ENCODE measurements at places on chromosomes 11 and 22.

DNA sequence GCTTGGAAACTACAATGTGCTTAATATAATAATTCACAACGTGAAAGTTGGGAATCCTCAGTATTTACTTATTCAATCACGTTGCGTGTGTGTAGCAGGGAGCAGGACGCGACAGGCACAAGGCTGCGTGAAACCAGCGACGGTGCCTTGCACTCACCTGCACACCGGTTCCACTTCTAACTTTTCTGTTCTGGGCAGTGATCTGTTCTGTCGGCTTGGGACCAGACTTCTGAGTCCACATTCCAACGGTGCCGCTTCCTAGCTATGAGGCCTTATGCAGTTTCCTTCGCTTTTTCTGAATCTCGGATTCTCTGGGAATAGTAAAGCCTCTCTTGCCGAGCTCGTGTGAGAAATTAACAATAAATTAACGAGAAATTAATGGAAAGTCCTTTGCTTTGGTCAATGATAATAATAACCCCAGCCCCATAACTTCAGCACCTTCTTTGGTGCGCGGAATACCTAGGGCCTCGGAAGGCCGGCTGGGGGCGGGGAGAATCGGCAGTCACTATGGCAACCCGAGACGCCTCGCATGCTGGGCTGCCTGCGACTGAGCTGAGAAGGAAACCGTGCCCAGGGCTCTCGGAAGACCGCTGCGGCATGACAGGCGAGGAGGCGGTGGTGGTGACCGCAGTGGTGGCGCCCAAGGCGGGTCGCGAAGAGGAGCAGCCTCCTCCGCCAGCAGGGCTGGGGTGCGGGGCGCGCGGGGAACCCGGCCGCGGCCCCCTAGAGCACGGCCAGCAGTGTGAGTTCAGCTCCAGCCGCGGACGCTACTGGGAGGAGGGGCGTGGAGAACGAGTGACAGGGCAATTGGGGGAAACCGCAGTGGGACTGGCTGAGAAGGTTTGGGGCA lies at the start of gene C11orf97:
C11orf97 (plus strand) TSS at position 530 of the 850 bp plus-strand sequence; CDS start at position 598, 68 bp downstream.
- peak; percentile 45 for DNase-seq

DNA sequence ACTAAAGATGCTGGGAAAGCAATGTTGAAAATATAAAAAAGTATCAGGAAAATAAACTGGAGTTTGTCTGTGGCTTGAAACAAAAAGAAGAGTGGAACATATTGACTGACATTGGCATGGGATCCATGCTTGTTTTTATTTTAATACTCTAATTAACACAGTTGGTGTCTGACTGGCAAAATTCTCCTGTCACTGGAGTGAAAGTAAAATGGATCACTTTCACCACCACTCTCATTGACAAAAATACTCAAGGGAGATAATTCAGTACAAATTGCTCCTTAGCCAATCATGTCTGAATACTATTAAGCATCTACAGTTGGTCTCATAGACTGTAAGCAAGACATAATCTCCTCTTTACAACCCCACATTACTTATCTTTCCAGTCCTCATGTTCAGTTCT lies 101.8 kb downstream of the DCDC1 start:
- DNase-seq, result no peak

DNA sequence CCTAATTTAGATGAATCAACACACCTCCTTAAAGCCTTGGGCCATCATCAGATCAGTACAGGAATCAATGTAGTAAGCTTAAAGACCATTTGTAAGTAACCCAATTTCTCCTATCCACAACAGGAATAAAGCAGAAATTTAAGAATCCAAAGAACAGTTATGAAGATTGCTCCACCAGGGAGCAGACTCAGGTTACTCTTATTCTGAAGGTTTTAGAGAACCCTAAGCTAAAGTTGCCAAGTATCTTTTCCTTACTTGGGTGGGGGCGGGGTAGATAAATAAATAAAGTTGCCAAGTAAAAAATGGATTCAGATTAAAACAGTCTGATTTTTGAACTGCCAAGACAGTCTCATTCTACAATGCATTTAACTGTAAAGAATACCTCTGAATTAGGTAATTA lies 18.1 kb downstream of the CKAP5 start:
- no peak for DNase-seq

GRCh38 chr11:104798789-104799188 lies 99.5 kb downstream of the CASP12 start:
- DNase-seq, result no peak

DNA sequence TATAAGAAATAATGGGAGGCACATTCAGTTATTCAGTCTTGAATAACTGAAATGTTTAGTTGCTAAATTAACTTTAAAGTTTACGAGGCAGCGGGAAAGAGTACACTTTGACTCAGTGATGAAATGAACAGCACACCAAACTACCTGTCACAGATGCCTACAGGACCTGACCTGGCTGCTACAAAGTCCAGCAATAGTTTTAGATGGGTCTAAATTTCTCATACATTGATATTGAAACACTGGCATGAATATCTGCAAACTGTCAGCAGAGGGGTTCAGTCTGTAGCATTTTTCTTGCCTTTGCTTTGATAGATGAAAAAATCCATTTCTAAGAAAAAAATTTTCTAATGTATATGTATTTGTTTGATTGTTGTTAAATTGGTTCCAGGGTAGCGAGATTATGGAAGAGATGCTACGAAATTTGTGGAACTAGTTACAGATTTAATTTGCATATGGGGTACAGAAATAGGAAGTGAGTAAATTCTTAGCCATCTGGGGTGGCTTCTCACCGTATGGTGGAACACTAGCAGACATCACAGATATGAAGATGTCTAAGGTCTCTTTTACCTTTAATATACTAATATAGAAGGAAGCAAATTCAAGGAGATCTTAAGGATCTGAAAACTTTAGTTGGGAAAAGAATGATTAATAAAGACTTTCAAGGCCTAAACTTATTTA lies 20.8 kb upstream of the GAB2 start:
- no peak for DNase-seq

DNA sequence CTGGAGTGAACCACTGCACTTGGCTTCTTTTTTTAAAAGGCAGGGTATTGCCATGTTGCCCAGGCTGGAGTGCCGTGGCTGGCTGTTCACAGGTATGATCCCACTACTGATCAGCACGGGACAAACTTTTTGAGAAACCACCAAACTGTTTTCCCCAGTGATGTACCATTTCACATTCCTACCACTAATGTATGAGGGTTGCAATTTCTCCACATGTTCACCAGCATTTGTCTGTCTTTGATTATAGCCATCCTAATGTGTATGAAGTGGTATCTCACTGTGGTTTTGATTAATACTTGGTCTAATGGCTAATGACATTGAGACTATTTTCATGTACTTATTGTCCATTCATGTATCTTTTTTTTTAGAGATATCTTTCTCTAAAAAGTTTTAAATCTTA lies 41.5 kb upstream of the EP300 start:
- DNase-seq, result no peak

DNA sequence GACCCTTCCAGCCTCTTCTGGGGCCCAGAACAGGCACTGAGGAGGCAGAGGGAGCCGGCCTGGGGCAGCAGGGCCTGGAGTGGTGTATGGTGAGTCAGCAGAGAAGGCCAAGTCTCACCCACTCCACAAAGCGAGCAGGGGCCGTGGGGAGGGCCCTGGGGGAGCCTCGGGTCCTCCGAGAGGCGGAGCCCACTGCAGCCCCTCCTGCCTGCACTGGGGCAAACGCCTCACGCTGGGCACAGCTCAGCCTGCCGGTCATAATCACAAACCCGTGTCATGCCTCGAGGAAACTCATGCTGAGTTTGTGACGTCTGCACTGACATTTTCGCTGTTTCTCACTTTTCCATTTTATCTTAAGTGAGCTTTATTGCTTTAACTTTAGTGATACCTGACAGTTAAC lies 38.4 kb downstream of the TOLLIP start:
- no peak for DNase-seq

DNA sequence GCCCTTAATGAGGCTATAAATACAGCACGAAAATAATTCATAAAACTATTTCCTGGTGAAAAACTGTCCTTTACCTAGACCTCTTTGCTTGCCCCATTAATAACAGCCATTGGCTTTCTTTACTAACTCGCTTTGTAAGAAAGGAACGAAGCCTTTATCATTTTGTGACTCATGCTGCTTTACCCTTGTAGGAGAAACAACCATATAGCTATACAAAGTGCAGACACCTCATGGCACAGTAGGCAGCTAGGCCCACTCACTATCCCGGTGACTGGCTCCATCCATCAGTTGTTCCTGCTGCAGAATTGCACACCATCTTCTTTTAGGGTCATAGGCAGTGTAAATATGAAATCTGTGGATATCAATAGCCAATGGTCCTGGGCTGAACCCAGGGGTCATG lies 85.8 kb downstream of the LDLRAD3 start:
- no peak for DNase-seq

- no peak for DNase-seq
These were observed 14.2 kb upstream of the EIF3M start for GRCh38 chr11:32569313-32569881.

DNA sequence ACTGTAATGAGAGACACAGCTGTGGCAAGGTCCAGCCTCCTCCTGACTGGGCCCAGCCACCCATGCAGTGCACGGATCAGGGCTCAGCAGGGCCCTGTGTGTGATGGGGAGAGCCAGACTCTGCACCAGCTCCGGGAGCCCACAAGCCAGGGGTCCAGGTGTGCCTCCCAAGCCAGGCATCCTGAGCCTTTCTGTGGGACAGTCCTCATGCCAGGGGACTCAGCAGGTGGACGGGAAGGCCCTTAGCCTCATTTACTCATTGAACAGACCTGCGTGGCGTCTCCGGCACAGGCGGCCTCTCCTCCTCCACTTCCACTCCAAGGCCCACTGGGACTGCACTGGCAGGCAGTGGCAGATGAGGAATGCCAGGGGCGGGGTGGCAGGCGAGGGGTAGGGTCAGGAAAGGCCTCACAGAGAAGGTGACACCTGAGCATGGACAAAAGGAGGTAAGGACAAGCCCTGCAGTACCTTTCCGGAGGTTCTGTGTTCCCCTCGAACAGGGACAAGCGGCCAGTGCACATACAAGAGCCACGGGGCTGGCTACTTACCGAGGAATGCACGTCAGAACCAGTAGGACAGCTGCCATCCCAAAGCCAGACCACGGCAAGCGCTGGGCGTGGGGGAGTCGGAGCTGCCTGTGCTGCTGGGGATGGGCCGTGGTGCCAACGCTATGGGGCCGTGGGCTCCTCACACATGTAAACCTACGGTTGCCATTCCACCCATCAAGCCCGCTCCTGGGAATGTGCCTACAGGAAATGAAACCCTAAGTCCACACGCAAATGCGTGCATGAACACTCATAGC lies 52.7 kb downstream of the IGF2 start:
- peak; percentile 6 for DNase-seq

DNA sequence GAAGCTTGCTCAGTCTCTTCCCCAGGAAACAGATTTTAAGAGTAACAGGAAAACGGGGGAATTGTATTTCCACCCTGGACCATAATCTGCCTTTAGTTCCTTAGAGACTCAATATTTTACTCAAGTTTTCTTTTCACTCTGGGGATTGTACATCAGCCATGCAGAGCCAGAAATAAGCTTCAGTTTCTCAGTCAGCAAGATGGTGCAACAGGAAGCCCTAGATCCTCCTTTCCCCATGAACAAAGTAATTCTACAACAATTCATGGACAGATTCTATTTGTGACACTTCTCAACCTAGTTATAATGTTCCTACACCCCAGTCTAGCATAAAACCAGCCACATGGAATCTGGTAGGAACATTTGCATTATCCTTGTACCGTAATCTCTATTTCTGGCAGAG lies 24.7 kb downstream of the OR8B2 start:
- DNase-seq, result no peak

GRCh38 chr11:92278791-92279433 lies 54.3 kb downstream of the FAT3 start:
- no peak for DNase-seq

DNA sequence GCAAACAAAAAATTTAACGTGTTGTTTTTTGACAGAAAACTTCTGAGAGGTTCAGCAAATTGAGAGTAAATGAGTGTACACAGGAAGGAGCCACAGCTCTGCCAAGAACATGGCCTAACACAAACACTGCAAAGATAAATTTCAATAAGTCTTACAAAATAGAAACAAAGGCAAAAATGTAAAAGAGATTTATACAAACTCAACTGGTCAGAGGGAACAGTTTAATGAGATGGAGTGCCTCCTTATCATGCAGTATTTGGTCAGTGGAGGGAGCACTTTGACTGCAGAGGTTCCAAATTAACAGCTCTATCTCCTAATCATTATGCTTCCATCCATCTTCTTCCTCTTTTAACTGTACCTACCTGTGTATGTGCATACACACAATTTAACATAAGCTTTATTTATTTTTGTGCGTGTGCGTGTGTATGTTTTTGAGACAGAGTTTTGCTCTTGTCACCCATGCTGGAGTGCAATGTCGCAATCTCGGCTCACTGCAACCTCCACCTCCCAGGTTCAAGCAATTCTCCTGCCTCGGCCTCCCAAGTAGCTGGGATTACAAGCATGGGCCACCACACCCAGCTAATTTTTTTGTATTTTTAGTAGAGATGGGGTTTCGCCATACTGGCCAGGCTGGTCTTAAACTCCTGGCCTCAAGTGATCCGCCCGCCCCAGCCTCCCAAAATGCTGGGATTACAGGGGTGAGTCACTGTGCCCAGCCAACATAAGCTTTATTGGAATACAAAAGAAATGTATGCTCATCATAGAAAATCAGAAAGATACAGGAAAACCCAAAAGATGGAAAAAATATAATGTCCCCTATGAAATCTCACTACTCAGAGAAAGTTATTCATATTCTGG lies 111.9 kb downstream of the MRTFA start:
- no peak for DNase-seq

- no peak for DNase-seq
These were observed 446.9 kb upstream of the B3GAT1 start for GRCh38 chr11:134858783-134859480.

DNA sequence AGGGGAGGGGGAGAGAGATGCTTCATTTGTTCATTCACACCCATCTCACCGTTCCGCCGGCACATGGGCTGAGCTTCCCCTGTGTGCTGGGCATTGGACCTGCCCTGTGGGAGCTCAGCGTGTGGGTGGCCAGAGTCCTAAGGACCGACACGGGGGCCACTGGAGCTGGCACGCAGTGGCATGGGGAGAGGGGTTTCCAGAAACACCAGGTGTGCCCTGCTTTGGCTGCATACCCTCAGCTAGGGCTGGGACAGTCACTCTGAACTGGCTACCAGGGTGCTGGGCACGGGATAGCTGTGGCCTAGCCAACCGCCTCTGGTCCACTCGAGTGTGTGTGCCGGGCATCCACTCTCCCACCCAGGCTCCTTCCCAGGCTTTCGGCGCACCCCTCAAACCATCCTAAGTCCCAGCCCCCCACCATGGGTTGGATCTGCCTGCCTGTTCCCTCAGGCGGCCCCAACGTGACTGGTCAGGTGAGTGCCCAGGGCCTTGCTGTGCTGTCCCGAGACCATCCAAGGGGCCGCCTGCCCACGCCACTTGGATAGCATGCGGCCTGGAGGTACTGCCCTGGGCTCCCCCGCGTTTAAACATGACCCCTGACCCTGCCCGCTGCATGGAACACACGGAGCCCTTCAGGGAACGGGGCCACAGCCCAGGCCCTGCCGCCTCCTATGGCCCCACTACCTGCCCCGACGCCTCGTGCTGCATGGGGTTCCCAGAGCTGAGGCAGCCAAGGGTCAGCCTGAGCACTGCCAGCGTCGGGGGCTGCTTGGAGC lies 51.6 kb upstream of the LINC01488 start:
- DNase-seq, result no peak
